ENCODE measurements at places on chromosomes 16 and 17. TPM values are rescaled to one million over a fixed set of nuclear protein-coding genes. Genes with fewer than 3 reads are reported as not detected.
A peak's percentile ranks its signal among the peaks of the same experiment; 100 is the strongest.

- peaks cover 27% of the 10 kb centered on the region for H3K27me3 ChIP-seq
- H3K36me3 ChIP-seq = no peaks in the 10 kb centered on the region
- H3K4me1 ChIP-seq = peaks cover 2% of the 10 kb centered on the region
- peak; percentile 94 for DNase-seq
- no peak overlapping the region for H3K27ac ChIP-seq
These were observed 118.4 kb upstream of the HSBP1 start for GRCh38 chr16:83689385-83689831.

GRCh38 chr16:21175397-21175796 is 16.9 kb downstream of the LDAF1 start:
- peaks cover 45% of the 10 kb centered on the region for H3K36me3 ChIP-seq
- no peak overlapping the region for H3K4me3 ChIP-seq

DNA sequence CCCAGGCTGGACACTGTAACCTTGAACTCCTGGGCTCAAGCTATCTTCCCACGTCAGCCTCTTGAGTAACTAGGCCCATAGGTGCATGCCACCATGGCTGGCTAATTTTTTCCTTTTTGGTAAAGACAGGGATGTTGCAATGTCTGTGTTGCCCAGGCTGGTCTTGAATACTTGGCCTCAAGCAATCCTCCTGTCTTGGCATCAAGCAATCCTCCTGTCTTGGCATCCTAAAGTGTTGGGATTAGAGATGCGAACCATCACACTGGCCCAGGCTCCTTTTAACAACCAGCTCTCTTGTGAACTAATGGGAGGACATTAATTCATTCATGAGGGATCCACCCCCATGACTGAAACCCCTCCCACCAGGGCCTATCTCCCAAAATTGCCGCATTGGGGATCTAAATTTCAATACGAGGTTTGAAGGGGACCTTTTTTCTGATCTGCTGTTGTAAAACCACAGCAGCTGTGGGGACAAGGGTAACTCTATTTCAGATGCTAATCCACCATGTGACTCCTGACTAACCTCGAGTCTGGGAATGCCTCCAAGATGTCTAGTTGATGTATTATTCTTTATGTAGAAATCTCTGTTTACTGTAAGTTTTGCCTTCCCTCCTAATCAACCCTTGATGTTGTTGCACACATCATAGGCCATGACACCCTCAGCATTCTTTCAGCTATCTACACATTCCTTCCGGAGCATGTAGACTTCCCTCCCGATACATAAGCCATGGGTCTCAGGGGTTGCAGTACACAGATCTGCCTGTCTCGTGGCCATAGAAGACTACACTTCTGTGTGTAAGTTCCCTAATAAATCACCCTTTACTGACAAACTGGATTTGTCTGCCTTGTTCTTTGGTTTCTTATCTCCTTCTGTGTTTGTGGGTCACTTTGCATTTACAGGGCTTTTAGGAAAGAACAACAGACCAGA is 37.6 kb downstream of the RNF112 start:
- peak overlapping the region; percentile 85 for H3K27ac ChIP-seq
- DNase-seq = peak; percentile 99
- no peaks in the 10 kb centered on the region for H3K36me3 ChIP-seq
- H3K27me3 ChIP-seq = peaks cover 3% of the 10 kb centered on the region
- no peak overlapping the region for H3K4me3 ChIP-seq
- H3K4me1 ChIP-seq = peaks cover 17% of the 10 kb centered on the region

DNA sequence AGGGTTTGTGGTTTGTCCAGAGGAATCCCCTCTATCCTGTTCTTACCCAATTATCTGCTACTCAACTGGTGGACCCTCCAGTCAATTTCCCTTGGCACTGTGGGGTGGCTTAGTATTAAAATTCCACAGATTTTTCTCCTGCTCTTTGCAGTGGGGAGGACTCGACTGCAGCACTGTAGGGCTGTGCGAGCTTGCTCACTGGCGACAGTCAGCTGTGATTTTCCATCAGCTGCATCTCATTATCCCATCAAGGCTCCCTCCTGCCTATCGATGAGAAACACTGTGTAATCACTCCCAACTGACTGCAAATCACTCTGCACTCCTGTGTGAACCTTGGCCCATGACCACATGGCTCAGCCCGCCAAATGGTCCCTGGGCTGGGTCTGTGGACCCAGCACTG is 90.5 kb upstream of the MAF start:
- no peaks in the 10 kb centered on the region for H3K27me3 ChIP-seq
- no peak for DNase-seq
- no peak overlapping the region for H3K27ac ChIP-seq
- no peaks in the 10 kb centered on the region for H3K4me1 ChIP-seq

GRCh38 chr17:7491583-7491982 is 7.4 kb downstream of the POLR2A start:
- no peak overlapping the region for H3K27ac ChIP-seq
- no peak for DNase-seq
- peaks cover 2% of the 10 kb centered on the region for H3K4me1 ChIP-seq
- no peak overlapping the region for H3K4me3 ChIP-seq

DNA sequence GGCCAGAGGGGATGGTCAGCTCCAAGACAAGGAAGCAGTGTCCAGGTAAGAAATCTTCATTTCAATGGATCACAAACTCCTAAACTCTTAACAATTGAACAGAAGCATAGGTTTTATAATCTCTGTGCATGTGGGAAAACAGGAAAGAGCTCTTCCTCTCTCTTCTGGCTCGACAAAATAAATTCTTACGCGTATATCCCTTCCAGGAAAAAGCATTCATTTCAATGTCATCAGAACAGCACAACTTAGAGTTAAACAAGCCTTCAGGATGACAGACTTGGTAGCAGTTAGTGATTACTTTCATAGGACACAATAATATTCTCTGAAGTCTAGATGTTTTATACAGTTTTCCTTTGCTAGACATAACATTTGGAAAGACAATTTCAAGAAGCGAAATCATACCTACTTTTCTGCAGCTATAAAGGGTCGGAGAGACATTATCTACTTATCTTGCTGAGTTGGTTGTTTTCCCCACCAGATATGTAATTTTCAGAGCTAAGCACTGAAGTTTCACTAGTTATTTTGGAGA is 19.3 kb upstream of the SLC35G3 start:
- no peak overlapping the region for H3K27ac ChIP-seq
- H3K27me3 ChIP-seq = peaks cover 7% of the 10 kb centered on the region
- no peaks in the 10 kb centered on the region for H3K4me1 ChIP-seq
- no peaks in the 10 kb centered on the region for H3K36me3 ChIP-seq
- H3K4me3 ChIP-seq = no peak overlapping the region

DNA sequence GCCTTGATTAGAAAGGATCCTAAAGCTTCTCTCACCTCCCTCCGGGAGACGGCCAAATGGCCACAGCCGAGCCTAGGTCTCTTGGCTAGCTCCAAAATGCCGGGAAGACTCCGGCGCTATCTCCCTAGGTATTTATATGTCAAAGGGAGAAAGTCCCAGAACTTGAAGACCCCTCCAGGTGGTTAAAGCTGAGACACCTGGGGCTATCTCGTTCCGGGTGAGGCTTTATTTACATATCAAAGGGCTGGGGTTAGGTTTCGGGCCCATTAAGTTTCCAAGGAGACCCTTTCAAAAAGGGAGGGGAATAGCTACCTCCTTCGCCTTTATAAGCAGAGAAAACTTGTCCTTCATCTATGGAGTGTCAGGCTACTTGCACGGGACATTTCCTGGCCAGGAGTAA is 70.9 kb upstream of the KIFC3 start:
- no peak overlapping the region for H3K4me3 ChIP-seq
- DNase-seq = no peak
- no peaks in the 10 kb centered on the region for H3K36me3 ChIP-seq

DNA sequence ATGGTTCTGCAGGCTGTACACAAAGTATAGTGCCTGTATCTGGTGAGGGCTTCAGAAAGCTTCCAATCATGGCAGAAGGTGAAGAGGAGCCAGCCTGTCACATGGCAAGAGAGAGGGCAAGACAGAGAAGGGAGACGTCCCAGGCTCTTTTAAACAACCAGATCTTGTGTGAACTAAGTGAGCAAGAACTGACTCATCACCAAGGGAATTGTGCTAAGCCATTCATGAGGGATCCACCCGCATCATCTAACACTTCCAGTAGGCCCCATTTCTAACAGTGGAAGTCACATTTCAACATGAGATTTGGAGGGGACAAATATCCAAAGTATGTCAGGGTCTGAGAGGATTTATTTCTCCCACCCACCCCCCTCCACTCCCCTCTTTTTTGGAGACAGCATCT is 56.2 kb upstream of the ELAC2 start:
- DNase-seq = peak; percentile 43
- no peak overlapping the region for H3K27ac ChIP-seq
- H3K4me3 ChIP-seq = no peak overlapping the region
- H3K36me3 ChIP-seq = no peaks in the 10 kb centered on the region
- no peaks in the 10 kb centered on the region for H3K4me1 ChIP-seq
- H3K27me3 ChIP-seq = peaks cover 1% of the 10 kb centered on the region

- peaks cover 12% of the 10 kb centered on the region for H3K36me3 ChIP-seq
- H3K4me1 ChIP-seq = peaks cover 27% of the 10 kb centered on the region
- H3K27ac ChIP-seq = no peak overlapping the region
- no peak for DNase-seq
These were observed 1.1 kb downstream of the WFIKKN1 start for GRCh38 chr16:631808-632358.

- peaks cover 53% of the 10 kb centered on the region for H3K4me1 ChIP-seq
- H3K36me3 ChIP-seq = peaks cover 5% of the 10 kb centered on the region
- H3K4me3 ChIP-seq = no peak overlapping the region
- no peaks in the 10 kb centered on the region for H3K27me3 ChIP-seq
These were observed 47.2 kb downstream of the ANKRD11 start for GRCh38 chr16:89442990-89443726.

DNA sequence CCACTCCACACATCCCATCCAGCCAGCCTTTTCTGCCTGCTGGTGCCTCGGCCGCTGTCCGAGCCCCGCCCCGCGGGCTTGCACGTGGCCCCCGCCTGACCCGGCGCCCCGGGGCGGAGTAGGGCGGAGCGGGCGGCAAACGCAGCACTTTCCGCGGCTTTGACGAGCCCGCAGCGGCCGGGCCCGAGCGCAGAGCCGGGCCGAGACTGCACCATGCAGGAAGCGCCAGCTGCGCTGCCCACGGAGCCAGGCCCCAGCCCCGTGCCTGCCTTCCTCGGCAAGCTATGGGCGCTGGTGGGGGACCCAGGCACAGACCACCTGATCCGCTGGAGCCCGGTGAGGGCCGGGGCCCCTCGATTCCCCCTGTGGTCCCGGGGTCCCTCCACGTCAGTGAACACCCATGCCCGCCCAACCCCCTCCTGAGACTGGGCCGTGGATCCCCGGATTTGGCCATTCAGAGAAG is at the start of gene HSF4:
HSF4 (plus strand) TSS at position 147 of the 463 bp plus-strand sequence; CDS start at position 214, 67 bp downstream.
- peaks cover 24% of the 10 kb centered on the region for H3K27me3 ChIP-seq
- peaks cover 3% of the 10 kb centered on the region for H3K36me3 ChIP-seq
- no peak for DNase-seq
- peaks cover 24% of the 10 kb centered on the region for H3K4me1 ChIP-seq

DNA sequence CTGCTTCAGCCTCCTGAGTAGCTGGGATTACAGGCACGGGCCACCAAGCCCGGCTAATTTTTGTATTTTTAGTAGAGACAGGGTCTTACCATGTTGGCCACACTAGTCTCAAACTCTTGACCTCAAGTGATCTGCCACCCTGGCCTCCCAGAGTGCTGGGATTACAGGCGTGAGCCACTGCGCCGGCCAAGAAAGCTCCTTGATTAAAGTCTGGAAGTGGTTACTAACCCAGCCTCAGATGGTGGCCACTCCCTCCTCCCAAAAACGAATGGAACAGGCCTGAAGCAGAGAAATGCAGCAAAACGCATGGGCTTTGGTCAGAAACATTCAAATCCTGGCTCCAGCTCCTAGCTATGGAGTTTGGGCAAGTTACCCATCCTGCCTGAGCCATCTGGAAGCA is 11.3 kb downstream of the FKBP10 start:
- no peak for DNase-seq
- H3K4me3 ChIP-seq = no peak overlapping the region
- peaks cover 2% of the 10 kb centered on the region for H3K4me1 ChIP-seq
- no peak overlapping the region for H3K27ac ChIP-seq
- H3K36me3 ChIP-seq = peaks cover 42% of the 10 kb centered on the region

- no peak overlapping the region for H3K27ac ChIP-seq
- H3K36me3 ChIP-seq = no peaks in the 10 kb centered on the region
- H3K27me3 ChIP-seq = no peaks in the 10 kb centered on the region
- no peak for DNase-seq
These were observed 176.6 kb upstream of the SDK2 start for GRCh38 chr17:73820686-73821448.

- DNase-seq = no peak
- H3K4me3 ChIP-seq = no peak overlapping the region
- no peak overlapping the region for H3K27ac ChIP-seq
These were observed 37.8 kb upstream of the RASD1 start for GRCh38 chr17:17533901-17534441.

DNA sequence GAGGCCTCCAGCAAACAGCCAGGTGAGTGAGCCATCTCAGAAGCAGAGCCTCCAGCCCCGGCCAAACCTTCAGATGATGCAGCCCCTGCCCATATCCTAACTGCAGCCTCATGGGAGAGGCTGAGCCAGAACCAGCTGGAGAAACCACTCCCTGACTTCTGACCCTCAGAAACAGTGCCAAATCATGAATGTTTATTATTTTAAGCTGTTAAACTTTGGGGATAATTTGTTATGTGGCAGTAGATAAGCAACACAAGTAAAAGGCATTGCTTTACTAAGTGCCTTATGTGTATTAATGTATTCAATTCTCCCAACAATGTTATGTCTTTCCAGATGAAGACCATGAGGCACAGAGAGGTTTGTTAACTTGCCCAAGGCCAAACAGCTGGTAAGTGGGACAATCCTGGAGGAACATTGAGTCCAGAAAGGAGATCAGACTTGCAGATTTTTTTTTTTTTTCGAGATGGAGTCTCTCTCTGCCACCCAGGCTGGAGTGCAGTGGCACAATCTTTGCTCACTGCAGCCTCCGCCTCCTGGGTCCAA is 59.6 kb downstream of the SOCS1 start:
- peak; percentile 81 for DNase-seq
- no peak overlapping the region for H3K27ac ChIP-seq
- peaks cover 2% of the 10 kb centered on the region for H3K4me1 ChIP-seq
- no peaks in the 10 kb centered on the region for H3K27me3 ChIP-seq
- no peaks in the 10 kb centered on the region for H3K36me3 ChIP-seq

Gene HS3ST6
- not detected for total RNA-seq

Gene DRC3
- 0.72 TPM for total RNA-seq

Gene WFDC1
- 5.0 TPM for total RNA-seq

Gene PLLP
- total RNA-seq = not detected

Gene GAS2L2
- not detected for total RNA-seq

All from IMR-90 (cell line).